Sigmoid colon (tissue), 7 donors: ENCODE measurements at places on chromosomes 6 and 20. TPM values are rescaled to one million over a fixed set of nuclear protein-coding genes. Genes with fewer than 3 reads are reported as not detected.
A peak's percentile ranks its signal among the peaks of the same experiment; 100 is the strongest.

SERPINB1 gene
- 230 TPM for polyA plus RNA-seq

PCMTD2 gene
- 9.9 TPM for polyA plus RNA-seq

PPP1R3G gene
- 0.23 TPM for polyA plus RNA-seq

RAET1L gene
- polyA plus RNA-seq: not detected

GSTA2 gene
- polyA plus RNA-seq: not detected

HMGN4 gene
- 56.2 TPM for polyA plus RNA-seq

PBOV1 gene
- polyA plus RNA-seq: not detected

BPIFB4 gene
- not detected for polyA plus RNA-seq

DNA sequence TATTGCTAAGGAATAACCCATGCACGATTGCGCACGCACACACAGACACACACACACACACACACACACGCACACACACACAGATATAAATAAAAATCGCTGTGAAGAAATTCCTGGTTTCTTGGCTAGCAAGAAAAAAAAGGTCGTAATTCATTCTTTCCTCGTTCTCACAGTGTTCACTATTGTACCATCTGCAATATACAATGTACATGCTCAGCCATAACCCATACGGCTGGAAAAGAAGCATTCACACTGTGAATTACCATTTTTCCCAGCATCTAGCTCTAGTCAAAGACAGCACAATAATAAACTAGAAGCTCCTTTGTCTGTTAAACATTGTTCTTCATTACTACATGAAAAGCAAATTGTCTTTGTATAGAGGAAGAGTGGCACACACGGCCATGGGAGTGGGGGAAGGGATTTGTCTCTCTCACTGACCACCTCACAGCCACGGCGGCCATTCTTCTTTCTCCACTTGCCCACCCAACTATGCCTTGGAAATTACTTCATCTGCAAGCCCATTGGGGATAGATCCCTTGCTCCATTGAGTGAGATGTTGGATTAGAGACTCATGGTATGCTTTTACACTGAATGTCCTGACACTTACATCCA lies 115.3 kb upstream of the ID4 start:
- DNase-seq: no peak

GRCh38 chr6:111381123-111381522 lies 101.9 kb downstream of the REV3L start:
- DNase-seq: no peak

GRCh38 chr20:58011106-58011946 lies 217.1 kb downstream of the ANKRD60 start:
- no peak for DNase-seq

GRCh38 chr20:34774449-34774848 lies 51.0 kb downstream of the NCOA6 start:
- no peak for DNase-seq

DNA sequence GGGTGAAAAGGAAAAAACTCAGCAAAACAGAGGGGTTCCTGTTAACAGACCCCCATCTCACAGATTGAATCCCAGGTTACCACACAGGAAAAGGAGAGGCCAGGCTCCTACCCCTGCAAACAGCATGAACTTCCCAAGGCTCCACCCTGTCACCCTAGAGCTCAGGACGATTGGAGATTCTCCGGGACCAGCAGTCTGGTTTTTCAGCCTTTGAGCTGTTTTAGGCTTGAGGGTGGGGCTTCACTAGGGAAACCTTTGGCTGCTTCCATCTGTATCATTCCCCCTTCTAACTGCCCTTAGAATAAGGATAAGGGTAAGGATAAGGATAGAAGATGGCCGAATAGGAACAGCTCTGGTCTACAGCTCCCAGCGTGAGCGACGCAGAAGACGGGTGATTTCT lies 16.0 kb downstream of the C6orf58 start:
- no peak for DNase-seq

GRCh38 chr20:58113716-58114115 lies 114.7 kb downstream of the ANKRD60 start:
- DNase-seq: no peak

GRCh38 chr6:165819394-165819793 lies 156.4 kb upstream of the PDE10A start:
- no peak for DNase-seq

DNA sequence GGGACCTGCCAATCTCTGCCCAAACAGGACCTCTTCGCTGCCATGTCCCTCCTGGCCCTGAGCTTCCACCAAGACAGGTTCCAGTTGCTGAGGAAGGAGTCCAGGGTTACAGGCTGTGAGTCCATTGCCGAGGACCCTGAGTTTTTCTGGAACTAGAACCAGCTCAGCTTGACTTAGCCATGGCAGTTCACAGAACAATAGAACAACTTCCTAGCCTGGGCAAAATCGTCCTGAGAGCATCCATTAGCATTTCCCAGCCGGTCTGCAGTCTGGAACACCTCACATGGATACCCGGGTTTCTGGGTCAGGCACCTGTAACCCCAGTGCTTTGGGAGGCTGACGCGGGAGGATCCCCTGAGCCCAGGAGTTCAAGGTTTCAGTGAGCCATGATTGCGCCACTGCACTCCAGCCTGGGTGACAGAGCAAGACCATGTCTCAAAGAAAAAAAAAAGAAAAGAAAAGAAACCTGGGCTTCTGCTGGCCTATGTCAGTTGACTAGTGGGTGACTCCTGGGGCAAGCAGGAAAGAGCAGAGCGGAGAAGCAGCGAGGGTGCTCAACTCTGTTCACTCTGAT lies 90.3 kb downstream of the TCP11 start:
- DNase-seq: peak; percentile 60

- DNase-seq: no peak
These were observed 214.4 kb downstream of the RNF144B start for GRCh38 chr6:18601516-18602020.
